ENCODE measurements at places on chromosomes 5 and 9. TPM values are rescaled to one million over a fixed set of nuclear protein-coding genes. Genes with fewer than 3 reads are reported as not detected.

SPINK4 gene
- total RNA-seq = not detected

SLC27A6 gene
- 2.1 TPM for total RNA-seq

ADAMTS19 gene
- total RNA-seq = 7.5 TPM

BAAT gene
- 0.40 TPM for total RNA-seq

ACSL6 gene
- total RNA-seq = 103 TPM

SLC28A3 gene
- 0.59 TPM for total RNA-seq

ANKRD31 gene
- 0.59 TPM for total RNA-seq

SLC34A3 gene
- total RNA-seq = 0.06 TPM

SHOC1 gene
- not detected for total RNA-seq

ENTREP1 gene
- total RNA-seq = 24.2 TPM

EPB41L4B gene
- 21.8 TPM for total RNA-seq

CMYA5 gene
- total RNA-seq = 4.9 TPM

NTRK2 gene
- total RNA-seq = 126 TPM

SERINC5 gene
- 64.5 TPM for total RNA-seq

PCDHB15 gene
- total RNA-seq = 10.4 TPM
